ENCODE measurements at places on chromosomes 16 and 17.
A peak's percentile ranks its signal among the peaks of the same experiment; 100 is the strongest.

DNA sequence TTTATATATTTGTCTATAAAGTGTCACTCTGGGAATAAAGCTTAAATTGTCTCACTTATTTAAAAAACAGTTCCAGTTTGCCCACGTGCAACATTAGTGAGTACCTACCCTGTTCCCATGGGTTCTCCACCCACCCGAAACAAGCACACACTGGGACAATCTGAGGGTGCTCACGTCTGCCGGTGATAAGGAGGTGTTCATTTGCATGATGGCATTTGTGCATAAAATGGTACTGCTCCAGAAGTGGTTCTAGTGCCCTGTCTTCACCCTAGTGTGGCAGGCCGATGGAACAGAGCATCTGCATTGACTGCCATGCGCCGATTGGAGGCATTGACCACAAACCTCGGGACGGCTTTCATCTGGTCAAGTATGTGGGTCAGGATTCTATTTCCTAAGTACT, 35.6 kb upstream of the ENDOV start:
- no peak for DNase-seq

DNA sequence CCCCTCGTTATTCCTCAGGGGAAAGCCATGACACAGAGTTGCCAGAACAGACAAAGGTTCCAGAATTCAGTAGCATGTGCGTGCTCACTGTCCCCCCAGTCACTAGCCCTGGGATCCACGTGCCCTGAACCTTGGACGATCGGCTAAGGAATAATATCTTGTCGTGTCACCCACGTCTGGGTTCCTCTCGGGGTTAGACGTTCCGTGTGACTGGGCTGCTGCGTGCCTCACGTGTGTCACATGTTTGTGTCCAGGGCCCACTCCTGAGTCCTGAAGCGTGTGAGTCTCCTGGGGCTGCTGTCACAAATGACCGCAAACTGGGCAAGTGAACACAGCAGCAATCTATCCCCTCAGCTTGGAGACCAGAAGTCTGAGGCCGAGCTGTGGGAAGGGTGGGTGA, 12.4 kb upstream of the ZNF469 start:
- no peak for DNase-seq

- DNase-seq, result no peak
These were observed 60.1 kb upstream of the MED9 start for GRCh38 chr17:17416400-17417360.

GRCh38 chr17:55410722-55411462, 10.7 kb downstream of the MMD start:
- no peak for DNase-seq

DNA sequence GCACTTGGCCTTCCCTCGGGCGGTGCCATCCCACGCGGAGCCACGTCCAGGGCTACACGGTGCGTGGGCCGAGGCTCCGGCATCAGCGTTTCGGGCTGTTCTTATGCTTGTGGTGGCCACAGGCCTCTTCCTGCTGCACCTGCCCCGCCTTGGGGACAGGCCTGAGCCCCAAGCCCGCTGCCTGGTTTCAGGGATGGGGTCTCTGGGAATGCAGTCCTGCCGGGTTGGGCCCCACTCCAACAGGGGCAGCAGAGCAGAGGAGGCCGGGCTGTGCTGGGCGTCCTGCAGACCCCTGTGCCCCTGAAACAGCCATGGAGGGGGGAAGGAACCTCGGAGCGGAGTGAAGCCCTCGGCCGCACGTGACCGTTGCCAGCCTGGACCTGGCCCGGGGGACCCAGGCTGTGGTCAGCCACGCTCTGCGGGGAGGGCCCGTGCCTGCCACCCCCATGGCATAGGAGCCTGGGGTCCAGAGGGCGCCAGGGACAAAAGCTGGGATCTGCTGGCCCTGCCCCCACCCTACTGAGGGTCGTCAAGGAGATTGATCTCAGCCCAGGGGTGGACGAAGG, 453 bp upstream of the WFIKKN1 start:
- DNase-seq, result no peak

- DNase-seq, result no peak
These were observed at the start of gene CAPNS2 for GRCh38 chr16:55566432-55567175. CAPNS2 (plus strand) TSS chr16:55566684; CDS start chr16:55566757, 73 bp downstream.

DNA sequence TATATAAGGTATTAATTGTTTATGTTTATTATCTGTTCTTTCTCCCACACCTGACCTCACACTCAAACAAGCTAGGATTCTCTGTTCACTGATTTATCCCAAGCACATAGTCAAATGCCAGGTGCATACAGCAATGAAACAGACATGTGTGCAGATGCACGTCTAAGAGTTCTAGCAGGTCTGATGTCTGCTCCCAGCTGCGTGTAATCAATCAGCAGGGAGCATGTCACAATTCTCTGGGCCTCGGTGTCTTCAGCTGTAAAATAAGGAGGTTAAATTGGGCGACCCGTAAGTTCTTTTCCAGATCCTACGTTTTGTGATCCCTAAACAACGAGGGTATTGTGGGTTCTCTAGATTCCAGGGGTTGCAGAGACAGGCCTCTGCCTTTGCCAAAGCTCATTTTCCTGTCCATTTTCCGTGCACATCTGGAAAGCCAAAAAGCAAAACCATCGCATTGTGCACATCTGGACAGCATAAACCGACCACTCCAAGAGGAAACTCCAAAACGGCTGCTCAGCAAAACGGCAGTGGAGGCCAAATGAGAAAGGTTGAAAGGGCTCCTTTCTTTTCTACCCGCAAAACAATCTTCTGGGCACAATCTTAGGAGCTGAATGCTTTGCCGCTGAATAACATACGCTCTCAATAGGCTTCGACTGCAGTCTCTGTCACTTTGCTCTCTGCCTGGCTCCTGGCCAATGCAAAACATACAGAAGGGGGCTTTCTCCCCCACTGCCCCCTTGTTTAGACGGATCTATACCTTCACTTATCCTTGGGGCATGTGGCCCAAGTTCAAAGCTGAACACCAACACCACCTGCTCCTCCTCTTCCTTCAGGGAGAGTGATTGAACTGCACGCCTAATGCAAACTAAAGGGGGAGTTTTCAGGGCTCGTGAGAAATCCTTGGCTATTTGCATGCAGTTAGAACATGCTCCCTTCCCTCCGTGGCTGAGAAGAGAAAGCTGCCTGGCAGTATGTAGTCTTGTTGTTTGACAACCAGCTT, 426.3 kb downstream of the SLC39A11 start:
- no peak for DNase-seq

GRCh38 chr17:57422574-57423164, 166.3 kb downstream of the MSI2 start:
- no peak for DNase-seq

GRCh38 chr17:67526700-67527099, 149.6 kb downstream of the PITPNC1 start:
- no peak for DNase-seq

GRCh38 chr17:6926667-6927066, 69.2 kb upstream of the ALOX12 start:
- no peak for DNase-seq

DNA sequence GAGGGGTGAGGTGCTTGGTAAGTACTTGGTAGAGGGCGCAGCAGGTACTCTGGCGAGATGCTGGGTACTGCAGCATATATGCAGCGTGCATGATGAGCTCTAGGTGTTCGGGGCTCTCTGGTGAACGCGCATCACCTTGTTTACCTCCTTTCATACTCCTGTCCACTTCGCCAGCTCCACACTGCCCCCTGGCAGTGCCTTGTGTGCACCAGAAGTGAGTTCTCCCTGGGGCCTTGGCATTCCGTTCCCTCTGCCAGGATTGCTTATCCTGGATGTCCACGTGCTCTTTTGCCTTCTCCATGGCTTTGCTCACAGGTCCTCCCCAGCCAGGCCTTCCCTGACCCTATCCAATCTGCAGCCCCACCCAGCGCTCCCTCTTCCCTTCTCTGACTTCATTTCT, 154.2 kb downstream of the MRM1 start:
- peak; percentile 74 for DNase-seq

DNA sequence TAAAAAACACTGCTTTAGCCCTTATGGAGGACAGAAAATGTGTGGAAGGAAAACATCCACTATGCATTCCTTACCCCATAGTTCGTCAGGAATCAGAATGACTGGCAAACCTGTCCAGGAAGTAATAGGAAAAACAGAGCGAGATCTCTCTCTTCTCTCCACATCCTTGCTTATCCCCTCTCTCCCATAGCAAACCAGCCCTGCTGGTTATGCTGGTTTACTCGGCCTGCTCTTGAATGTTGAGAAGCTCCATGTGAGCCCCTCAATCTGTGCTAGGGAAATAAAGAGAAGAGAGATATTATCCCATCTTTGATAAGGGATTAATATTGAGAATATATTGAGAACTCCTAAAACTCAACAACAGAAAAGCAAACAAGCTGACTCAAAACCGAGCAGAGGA, 402.8 kb upstream of the RBFOX1 start:
- DNase-seq, result no peak

DNA sequence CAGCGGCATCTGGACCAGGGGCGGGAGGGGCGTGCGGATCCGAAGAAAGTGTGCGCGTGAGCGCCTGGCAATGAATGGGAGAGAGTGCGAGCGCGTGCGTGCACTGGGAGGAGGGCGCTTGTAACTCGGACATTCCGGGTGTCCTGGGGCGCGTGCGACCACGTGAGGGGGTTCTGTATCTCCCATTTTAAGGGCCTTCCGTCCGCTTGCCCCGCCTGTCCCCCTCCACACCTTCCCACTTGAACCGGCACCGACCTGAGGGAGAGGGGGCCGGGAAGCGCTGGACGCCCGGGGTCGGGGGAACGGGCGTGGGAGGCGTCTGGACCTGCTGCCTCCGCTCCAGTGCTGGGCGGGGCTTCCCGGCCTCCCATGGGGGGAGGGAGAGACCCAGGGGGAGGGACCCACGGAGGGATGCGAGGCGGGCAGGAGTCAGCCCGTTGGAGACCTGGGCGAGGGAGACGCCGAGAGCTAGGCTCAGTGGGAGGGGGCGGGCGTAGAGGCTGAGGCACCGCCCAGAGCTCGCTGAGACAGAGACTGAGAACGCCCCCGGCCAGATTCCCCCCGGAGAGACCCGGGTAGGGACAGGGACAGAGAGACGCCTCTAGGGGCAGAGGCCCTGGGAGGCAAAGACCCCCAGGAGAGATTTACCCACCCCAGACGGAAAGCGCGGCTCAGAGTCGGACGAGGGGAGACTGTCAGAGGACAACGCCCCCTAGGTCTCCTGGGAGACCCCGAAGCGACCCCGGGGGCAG, at the start of gene KREMEN2:
TSS of gene KREMEN2 (plus strand) at position 553 of the 752 bp plus-strand sequence. CDS start 246 bp downstream, outside the sequence.
- DNase-seq, result peak; percentile 98

DNA sequence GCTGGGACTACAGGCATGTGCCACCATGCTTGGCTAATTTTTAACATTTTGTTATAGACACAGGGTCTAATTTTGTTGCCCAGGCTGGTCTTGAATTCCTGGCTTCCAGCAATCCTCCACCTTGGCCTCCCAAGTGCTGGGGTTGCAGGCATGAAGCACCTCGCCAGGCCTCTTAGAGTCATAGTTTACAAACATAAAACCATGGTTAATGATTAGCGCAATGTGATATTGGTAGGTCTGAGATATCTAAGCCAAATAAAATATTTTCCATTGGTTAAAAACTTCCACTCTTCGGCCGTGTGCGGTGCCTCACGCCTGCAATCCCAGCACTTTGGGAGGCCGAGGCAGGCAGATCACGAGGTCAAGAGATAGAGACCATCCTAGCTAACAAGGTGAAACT, 16.6 kb downstream of the TXNDC11 start:
- no peak for DNase-seq

- DNase-seq, result no peak
These were observed 455 bp upstream of the GRB7 start for GRCh38 chr17:39737206-39737759.

Data from NCI-H82 (cell line).